ENCODE measurements at places on chromosomes 7 and 10. TPM values are rescaled to one million over a fixed set of nuclear protein-coding genes. Genes with fewer than 3 reads are reported as not detected.

The CFAP69 gene
- 3.5 TPM for total RNA-seq

The DOCK1 gene
- total RNA-seq, result 43.1 TPM

The ADD3 gene
- total RNA-seq, result 681 TPM

The DPP6 gene
- total RNA-seq, result not detected

The C7orf57 gene
- total RNA-seq, result not detected

Data from epithelial cell of alveolus of lung (primary cell).